ENCODE measurements at places on chromosomes 2 and 18.

DNA sequence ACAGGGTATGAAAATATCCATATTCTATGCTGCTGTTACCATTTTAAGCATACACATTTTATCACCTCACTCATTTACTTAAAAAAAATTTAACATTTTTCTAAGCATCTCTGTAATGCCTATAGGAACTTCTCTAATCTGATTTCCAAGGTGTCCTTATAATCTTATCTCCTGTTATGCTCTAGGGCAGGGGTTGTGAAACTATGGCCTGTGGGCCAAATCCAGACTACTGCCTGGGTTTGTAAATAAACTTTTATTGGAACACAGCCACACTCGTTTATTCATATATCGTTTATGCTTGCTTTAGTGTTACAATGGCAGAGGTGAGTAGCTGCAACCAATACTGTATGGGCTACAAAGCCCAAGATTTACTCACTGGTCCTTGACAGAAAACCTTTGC, 151.6 kb downstream of the RAPGEF4 start:
- no peak for DNase-seq

DNA sequence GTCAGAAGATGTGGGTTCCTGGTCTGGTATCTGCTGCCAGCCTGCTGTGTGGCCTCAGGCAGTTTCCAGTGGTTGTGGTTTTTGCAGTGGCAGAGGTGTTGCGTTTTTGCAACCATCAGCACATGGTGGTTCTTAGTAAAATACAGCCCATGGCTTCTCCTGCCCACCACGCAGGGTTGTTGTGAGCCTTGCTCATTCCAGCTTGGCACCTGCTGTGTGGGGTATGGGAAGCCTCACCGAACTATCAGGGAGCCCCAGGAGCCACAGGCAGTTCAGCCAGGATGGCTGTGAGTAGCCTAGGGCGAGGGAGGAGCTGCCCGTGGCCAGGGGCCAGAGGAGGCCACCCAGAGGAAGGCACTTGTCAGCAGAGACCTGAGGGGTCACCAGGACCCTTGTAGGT, 9.8 kb downstream of the ARID5A start:
- DNase-seq: no peak

GRCh38 chr2:4695281-4695861, 992.0 kb downstream of the DCDC2C start:
- DNase-seq: no peak

- DNase-seq: peak; percentile 36
Observed at GRCh38 chr18:76922107-76922506, 99.8 kb downstream of the ZNF236 start.

- no peak for DNase-seq
Observed at GRCh38 chr2:174870787-174871186, 106.5 kb upstream of the CHRNA1 start.

GRCh38 chr2:32249731-32250236, 14.9 kb downstream of the NLRC4 start:
- DNase-seq: no peak

DNA sequence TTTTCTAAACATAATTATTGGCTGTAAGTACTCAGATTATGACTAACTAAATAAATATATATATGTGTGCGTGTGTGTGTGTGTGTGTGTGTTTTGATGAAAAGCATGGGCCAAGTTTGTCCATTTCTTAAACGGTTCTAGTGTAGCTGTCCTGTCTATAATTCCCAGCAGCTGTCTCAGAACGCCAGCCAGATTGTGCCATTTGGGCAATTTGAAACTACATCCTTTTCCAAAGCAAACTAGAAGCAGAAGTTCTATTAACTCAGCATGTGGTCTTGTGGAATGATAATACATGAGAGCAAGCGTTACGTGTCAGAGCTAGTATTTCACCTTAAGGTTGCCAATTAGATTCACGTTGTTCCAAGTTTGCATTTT, 1.7 kb downstream of the ARHGAP28 start:
- no peak for DNase-seq

DNA sequence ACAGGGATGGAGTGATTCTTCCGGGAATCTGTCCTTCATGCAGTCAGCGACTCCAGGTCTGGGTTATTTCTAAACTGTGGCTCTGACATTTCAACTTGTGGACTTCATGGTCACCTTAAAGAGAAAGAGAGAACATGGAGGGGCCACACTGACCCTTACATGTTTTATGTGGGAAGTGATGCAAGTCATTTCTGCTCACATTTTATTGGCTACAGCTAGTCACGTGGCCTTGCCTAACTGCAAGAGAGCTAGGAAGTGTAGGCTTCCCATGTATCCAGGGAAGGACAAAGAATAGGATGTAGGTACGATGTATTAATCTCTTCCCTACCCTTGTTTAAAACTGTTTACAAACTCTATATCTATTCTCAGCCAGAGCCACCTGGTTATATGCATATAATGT, 30.3 kb upstream of the AFTPH start:
- no peak for DNase-seq

GRCh38 chr18:49855711-49856415, 42.5 kb upstream of the ACAA2 start:
- DNase-seq: no peak

GRCh38 chr2:240143276-240143675, 2.8 kb upstream of the OTOS start:
- no peak for DNase-seq

GRCh38 chr2:151576080-151576479, 158.2 kb downstream of the NEB start:
- no peak for DNase-seq

DNA sequence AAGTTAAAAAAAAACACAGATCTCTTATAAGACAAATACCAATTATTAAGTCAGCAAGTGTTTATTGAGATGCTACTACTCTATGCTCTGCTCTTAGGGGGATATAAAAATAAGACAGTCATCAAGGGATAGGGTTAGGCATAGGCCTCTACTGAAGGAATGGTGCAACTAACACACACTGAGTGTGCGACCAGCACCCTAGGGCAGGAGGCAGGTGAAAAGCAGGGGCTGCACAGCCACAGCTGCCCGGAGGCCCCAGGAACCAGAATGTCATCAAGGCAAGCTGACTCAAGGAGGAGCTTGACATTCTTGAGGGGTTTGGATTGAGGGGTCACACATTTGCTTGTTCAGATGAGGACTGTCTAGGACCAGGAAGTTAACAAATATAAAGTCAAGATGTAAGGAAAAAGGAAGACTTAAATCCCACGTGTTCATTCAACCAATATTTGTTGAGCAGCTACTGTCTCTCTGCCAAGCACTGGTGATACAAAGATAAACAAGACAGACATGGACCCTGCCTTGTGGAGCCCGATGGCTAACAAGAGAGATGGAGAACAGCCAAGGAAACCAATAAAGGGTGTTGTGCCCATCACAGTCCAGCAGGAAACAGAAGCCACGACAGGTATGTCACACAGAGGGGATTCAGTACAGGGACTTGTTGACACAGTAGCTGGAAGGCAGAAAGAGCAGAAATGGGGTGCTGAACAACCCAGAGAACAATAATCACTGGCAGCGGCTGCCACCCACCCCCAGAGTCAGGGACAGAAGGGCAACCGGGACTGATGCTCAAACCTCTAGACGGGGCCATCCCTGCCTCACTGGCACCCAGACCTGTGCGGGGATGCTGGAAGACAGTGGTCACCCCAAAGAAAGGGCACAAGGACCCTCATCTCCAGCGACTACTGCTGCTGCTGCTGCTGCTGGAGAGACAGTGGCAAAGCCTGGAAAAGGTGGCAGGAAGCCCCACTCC, 45.8 kb upstream of the MAL start:
- DNase-seq: no peak

- DNase-seq: no peak
Observed at GRCh38 chr2:10814571-10815331, 2.2 kb upstream of the PDIA6 start.

DNA sequence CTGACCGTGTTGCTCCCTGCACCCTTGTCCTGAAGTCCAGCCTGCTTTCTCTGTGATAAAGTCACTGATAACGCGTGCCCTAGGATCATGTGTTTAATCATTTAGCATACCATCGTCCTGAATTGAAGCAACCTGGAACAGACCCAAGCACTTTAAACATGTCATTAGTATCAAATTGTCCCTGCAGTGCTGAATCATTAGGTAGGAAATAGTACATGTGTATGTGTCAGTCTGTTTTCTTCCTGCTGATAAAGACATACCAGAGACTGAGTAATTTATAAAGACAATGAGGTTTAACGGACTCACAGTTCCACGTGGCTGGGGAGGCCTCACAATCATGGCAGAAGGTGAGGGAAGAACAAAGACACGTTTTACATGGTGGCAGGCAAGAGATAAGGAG, 2.8 kb downstream of the ASB18 start:
- DNase-seq: no peak

GRCh38 chr2:241547781-241548450, 10.6 kb upstream of the BOK start:
- DNase-seq: no peak

DNA sequence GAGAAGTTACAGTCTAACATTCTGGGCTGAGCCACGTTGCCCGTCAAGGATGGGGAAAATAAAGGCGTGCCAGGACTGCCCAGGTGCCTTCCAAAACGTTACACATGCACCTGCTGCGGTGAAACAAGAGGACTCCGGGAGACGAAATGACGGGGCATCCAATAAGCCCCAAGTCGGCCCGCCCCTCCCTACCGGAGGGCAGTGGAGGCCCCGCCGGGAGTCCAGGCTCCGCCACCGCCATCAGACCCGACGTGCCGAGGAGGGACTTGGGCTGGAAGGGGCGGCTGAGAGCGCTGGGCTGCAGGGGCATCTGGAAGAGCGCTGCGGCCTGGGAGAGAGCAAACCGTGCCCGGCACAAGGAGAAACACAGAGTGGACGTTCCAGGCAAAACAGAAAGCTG, 112.5 kb upstream of the GPC1 start:
- no peak for DNase-seq

DNA sequence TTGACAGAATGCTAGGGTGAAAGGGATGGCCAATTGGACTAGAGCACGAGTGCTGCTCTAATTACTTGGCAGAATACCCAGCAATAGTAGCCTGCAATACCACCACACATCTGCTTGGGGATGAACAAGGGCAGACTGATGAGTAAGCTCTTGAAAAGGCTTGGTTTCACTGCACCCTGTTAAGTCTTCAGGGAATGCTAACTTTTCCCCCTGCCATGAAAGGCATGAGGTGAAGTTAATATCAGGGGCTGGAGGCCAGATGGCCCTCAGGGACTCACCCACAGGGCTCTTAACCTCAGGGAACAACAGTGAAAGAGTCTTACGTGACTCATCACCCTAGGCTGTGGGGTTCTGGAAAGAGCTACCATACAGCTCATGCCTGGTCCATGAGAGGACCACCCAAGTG, 51.7 kb upstream of the MYL1 start:
- DNase-seq: no peak

- no peak for DNase-seq
Observed at GRCh38 chr2:192487636-192488035, 292.9 kb upstream of the TMEFF2 start.

GRCh38 chr2:126990605-126991532, 92.2 kb downstream of the TEX51 start:
- DNase-seq: no peak

DNA sequence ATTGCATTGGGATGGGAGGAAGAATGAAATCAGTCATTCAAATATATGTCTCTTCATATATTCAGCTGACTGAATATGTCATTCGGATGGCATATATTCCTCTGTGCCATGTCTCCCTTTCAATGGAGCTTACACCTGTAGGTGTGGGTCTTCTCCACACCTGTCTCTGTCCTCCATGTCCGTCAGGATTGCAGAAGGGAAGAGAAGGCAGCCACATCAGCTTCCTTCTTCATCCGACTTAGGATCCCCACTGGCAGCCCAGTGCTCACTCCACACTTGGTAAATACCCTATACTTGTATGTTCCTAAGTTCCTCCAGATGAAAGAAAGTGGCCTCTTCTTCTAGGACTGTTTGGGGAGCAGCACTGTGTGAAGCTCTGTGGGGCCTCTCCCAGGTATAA, 250.1 kb downstream of the BCL2 start:
- no peak for DNase-seq

DNA sequence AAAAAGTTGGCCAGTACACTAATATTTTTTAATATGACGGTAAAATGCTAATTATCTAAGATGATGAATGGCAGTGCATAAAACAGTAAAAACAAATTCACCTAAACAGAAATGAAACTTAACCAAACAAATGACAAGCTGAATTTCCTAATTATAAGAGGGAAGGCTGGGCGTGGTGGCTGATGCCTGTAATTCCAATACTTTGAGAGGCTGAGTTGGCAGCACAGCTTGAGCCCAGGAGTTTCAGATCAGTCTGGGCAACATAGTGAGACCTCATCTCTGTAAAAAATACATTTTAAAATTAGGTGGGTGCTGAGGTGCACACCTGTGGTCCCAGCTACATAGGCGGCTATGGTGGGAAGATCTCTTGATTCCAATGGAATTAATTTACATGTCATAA, 120.1 kb downstream of the USP34 start:
- DNase-seq: no peak

- no peak for DNase-seq
Observed at GRCh38 chr2:179268277-179268925, 3.8 kb upstream of the SESTD1 start.
